ENCODE measurements at places on chromosomes 6 and 20. TPM values are rescaled to one million over a fixed set of nuclear protein-coding genes. Genes with fewer than 3 reads are reported as not detected.

- H3K4me1 ChIP-seq, result peaks cover 13% of the 10 kb centered on the region
- DNase-seq, result peak; percentile 85
- H3K27ac ChIP-seq, result peak overlapping the region; percentile 75
- H3K36me3 ChIP-seq, result no peaks in the 10 kb centered on the region
- H3K27me3 ChIP-seq, result no peaks in the 10 kb centered on the region
Observed at GRCh38 chr6:126721581-126722160, 381.8 kb downstream of the CENPW start.

DNA sequence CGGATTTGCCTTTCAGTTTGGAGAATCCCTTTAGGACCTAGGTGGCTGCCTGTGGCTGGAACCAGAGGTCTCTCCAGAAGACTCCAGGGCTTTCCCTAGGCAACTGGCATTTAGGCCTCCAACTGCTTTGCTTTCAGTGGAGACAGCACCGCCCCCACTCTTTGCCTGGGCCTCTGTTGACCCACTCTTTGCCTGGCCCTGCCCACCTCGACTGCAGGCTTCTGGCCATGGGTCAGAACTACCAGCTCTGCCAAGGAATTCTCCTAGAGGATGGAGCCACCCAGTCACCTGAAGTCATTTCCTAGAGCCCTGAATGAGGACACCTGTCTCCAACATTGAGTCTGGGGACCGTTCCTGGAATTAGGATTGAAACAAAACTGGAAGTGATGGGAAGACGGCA lies 439.0 kb upstream of the CDH4 start:
- H3K36me3 ChIP-seq, result no peaks in the 10 kb centered on the region
- no peaks in the 10 kb centered on the region for H3K4me1 ChIP-seq
- no peak overlapping the region for H3K27ac ChIP-seq
- no peak overlapping the region for H3K4me3 ChIP-seq
- no peaks in the 10 kb centered on the region for H3K27me3 ChIP-seq

C6orf118 gene
- not detected for total RNA-seq

GRCh38 chr6:38143191-38144150 lies 323.9 kb downstream of the ZFAND3 start:
- no peaks in the 10 kb centered on the region for H3K27me3 ChIP-seq
- no peak for DNase-seq
- H3K4me1 ChIP-seq, result peaks cover 10% of the 10 kb centered on the region

GRCh38 chr6:158764926-158765325 lies 54.2 kb downstream of the EZR start:
- H3K36me3 ChIP-seq, result peaks cover 52% of the 10 kb centered on the region
- no peak for DNase-seq

- H3K27ac ChIP-seq, result no peak overlapping the region
- no peak overlapping the region for H3K4me3 ChIP-seq
- DNase-seq, result no peak
- no peaks in the 10 kb centered on the region for H3K27me3 ChIP-seq
- no peaks in the 10 kb centered on the region for H3K36me3 ChIP-seq
Observed at GRCh38 chr6:15776458-15776980, 113.7 kb upstream of the DTNBP1 start.

TRIM31 gene
- not detected for total RNA-seq

DNA sequence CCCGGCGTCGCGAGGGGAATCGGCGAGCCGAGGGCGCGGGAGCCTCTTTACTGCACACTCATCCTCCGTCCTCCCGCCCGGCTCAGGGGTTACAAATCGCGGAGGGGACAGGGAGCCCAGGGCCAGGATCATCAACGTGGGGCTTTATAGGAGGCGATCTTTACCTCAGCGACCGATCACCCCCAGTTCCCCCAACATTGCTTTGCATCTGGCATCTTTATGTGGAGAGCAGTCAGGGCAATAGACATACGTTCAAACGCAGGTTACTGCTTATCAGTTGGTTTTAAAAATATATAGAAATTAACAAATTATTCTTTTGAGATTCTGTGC lies 634 bp downstream of the HSF2 start:
- H3K4me1 ChIP-seq, result peaks cover 15% of the 10 kb centered on the region
- H3K27ac ChIP-seq, result peak overlapping the region; percentile 89
- no peaks in the 10 kb centered on the region for H3K36me3 ChIP-seq
- DNase-seq, result peak; percentile 43
- H3K4me3 ChIP-seq, result peak overlapping the region; percentile 98

PGC gene
- total RNA-seq, result not detected

DNA sequence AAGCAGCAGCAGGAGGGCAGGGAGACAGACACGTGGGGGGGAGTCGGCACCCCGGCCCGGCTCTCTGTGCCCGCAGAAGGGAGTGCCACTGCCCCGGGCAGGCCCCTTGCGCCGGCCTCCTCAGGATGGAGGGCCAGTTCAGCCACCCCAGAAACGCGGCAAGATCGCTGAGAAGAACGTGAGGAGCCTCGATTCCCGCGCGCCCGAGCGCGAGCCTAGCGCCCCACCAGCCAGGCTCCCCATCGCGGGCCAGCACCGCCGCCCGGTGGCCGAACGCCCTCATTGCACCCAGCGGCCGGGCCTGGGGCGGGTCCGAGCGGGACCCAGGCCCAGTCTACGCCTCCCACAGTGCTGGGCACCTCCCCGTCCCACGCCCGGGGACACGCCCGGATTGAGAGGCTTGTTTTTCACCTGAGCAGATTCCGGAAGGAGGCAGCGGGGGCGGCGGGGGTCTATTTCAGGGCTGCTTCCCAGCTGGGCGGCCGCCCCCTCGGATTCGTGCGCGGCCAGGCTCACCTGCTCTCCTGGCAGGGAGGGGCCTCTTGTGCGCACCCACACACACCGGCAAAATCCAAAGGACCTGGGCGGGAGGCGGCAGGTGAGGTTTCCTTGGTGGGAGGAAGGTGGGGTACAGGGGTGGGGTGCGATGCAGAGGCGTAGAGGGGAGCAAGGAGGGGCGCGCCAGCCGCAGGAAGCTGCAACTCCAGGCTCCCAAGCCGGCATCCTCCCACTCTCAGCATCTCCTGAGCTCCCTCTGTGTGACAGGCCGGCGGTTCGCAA lies 9.0 kb upstream of the GRM4 start:
- no peaks in the 10 kb centered on the region for H3K4me1 ChIP-seq
- H3K27me3 ChIP-seq, result peaks cover 43% of the 10 kb centered on the region
- peak; percentile 99 for DNase-seq
- H3K27ac ChIP-seq, result no peak overlapping the region
- H3K4me3 ChIP-seq, result peak overlapping the region; percentile 30
- no peaks in the 10 kb centered on the region for H3K36me3 ChIP-seq

- H3K4me1 ChIP-seq, result peaks cover 73% of the 10 kb centered on the region
- H3K27me3 ChIP-seq, result no peaks in the 10 kb centered on the region
- DNase-seq, result no peak
- H3K36me3 ChIP-seq, result no peaks in the 10 kb centered on the region
- peak overlapping the region; percentile 88 for H3K27ac ChIP-seq
Observed at GRCh38 chr6:56866917-56867522, 87.9 kb upstream of the BEND6 start.
